ENCODE measurements at places on chromosomes 5 and 9.

DNA sequence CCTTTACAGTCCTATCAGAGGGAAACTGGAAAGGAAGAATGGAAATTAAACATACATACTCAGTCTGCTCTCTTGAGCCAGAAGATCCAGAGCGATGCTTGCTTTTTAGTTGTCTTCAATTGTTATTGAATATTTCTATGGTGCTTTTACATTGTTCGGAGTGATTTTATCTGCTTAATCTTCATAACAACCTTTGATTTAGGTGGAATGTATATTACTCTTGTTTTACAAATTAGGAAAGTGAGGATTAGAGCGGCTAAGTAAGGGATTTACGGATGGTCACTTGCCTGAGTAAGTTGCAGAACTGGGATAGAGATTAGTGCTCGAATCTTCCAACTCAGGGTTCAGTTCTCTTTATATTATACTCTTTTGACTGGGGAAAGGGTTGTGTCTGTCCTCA is 69.1 kb downstream of the PBX3 start:
- DNase-seq, result no peak

GRCh38 chr5:74630453-74631066 is 10.0 kb downstream of the ENC1 start:
- no peak for DNase-seq

GRCh38 chr5:80193401-80193800 is 62.4 kb downstream of the SERINC5 start:
- DNase-seq, result no peak

GRCh38 chr5:76104027-76104426 is 20.8 kb downstream of the SV2C start:
- DNase-seq, result no peak

GRCh38 chr5:129857116-129857515 is 47.1 kb upstream of the CHSY3 start:
- DNase-seq, result no peak

DNA sequence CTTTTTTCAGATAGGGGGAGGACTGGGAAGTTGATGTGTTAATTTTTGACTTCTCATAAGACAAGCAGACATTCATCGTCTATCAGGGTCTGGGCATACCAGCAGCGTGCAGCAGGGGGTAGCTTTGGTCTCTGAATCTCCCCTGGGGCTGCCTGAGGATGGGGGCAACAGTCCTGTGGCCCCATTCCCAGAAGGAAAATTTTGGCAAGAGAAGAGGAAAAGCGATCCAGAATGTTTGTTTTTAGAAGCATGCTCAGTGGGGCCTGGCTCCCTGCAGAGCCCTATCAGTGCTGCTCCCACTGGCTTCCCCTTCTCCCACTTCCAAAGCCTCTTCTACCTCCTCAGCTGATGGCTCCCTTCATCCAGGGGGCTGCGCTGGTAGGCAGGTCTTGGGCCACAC is 194.8 kb upstream of the IL12B start:
- DNase-seq, result no peak

- DNase-seq, result no peak
These were observed 58.6 kb downstream of the ENC1 start for GRCh38 chr5:74581988-74582365.
